ENCODE measurements at places on chromosomes 7 and 10. TPM values are rescaled to one million over a fixed set of nuclear protein-coding genes. Genes with fewer than 3 reads are reported as not detected.
A peak's percentile ranks its signal among the peaks of the same experiment; 100 is the strongest.

DNA sequence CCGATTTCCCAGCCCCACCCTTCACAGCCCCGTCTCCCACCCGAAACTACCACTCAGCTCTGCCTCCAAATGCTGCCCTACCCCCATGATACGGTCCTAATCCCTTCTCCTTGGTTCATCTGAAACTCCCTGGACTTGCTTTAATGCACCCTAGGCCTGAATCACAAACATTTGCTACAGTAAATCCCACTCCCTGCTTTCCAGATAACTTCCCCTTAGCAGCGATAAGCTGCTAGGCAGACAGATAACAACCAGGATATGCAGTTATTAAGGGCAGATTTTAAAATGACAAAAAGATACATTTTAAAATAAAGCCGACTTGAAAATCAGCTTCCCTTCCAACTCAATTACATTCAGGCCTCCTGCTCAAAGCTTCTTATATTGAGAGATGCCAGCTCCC is 514.7 kb downstream of the GRID1 start:
- no peaks in the 10 kb centered on the region for H3K27me3 ChIP-seq
- no peak overlapping the region for H3K27ac ChIP-seq
- no peak overlapping the region for H3K4me3 ChIP-seq
- no peak for DNase-seq
- H3K36me3 ChIP-seq: no peaks in the 10 kb centered on the region

GRCh38 chr7:155166108-155166507 is 96.0 kb downstream of the HTR5A start:
- no peak overlapping the region for H3K4me3 ChIP-seq
- no peaks in the 10 kb centered on the region for H3K4me1 ChIP-seq
- DNase-seq: no peak
- H3K36me3 ChIP-seq: no peaks in the 10 kb centered on the region

DNA sequence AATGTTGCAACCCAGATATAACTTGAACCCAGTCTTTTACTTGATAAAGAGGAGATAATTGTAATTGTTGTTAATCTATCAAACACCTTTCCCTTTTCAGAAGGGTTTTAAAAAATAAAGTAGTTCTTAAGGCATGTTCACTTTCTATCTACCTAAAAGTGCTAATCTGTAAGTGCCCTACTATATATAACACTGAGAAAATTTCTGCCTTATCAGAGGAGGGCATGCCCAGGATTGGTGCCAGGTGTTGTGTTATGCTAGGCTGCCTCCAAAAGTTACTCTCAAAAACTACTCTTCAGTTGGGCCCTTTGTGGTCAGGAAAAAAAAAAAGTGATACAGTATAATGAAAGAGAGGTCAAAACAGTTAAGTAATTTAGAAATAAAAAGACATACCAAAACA is 36.3 kb downstream of the SMNDC1 start:
- no peaks in the 10 kb centered on the region for H3K36me3 ChIP-seq
- no peaks in the 10 kb centered on the region for H3K27me3 ChIP-seq
- H3K4me3 ChIP-seq: no peak overlapping the region
- peaks cover 34% of the 10 kb centered on the region for H3K4me1 ChIP-seq
- no peak overlapping the region for H3K27ac ChIP-seq

GRCh38 chr7:102046373-102047117 is 229.1 kb downstream of the CUX1 start:
- DNase-seq: no peak
- H3K4me3 ChIP-seq: no peak overlapping the region
- no peaks in the 10 kb centered on the region for H3K4me1 ChIP-seq
- H3K27ac ChIP-seq: no peak overlapping the region
- H3K36me3 ChIP-seq: peaks cover 7% of the 10 kb centered on the region

DNA sequence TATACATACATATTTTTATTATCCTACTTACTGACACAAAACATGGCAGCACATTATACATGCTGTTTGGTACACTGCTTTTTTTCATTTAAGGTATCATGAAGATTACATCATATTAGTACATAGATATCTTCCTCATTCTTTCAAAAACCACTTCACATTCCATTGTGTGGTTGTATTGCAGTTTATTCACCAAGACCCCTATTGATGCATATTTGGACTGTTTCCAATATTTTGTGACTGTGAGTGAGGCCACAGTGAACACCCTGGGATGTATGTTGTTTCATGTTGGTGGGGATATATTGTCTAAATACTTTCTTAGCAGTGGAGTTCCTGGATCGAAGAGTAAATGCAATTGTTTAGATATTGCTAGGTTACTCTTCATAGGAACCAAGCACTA is 39.0 kb downstream of the TFAM start:
- H3K4me3 ChIP-seq: no peak overlapping the region
- H3K4me1 ChIP-seq: no peaks in the 10 kb centered on the region
- H3K27ac ChIP-seq: no peak overlapping the region
- no peak for DNase-seq
- peaks cover 9% of the 10 kb centered on the region for H3K27me3 ChIP-seq
- H3K36me3 ChIP-seq: no peaks in the 10 kb centered on the region

DNA sequence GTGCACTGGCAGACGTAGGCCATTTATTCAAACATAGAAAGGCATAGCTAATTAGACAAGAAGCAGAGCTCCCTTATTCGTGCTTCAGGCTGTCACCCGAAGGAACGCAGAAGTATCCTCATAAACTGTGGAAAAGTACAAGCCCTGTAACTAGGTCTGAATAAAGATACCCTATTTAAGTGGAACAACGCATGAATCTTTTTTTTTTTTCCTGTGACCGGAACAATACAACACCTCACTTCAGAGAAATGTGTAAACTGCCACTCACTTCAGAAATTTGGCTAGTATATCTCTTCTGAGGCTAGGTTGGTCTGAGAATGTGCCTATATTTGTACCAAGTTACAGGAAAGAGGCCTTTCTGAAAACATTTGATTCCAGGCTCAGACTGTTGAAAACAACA is 8.0 kb upstream of the CSTF2T start:
- H3K4me3 ChIP-seq: no peak overlapping the region
- no peaks in the 10 kb centered on the region for H3K36me3 ChIP-seq
- peak overlapping the region; percentile 24 for H3K27ac ChIP-seq
- H3K27me3 ChIP-seq: no peaks in the 10 kb centered on the region

- DNase-seq: no peak
- H3K36me3 ChIP-seq: no peaks in the 10 kb centered on the region
- no peaks in the 10 kb centered on the region for H3K27me3 ChIP-seq
- H3K4me1 ChIP-seq: no peaks in the 10 kb centered on the region
- no peak overlapping the region for H3K27ac ChIP-seq
- no peak overlapping the region for H3K4me3 ChIP-seq
These were observed 210.4 kb downstream of the SKIDA1 start for GRCh38 chr10:21314906-21315644.

- no peak overlapping the region for H3K4me3 ChIP-seq
- H3K4me1 ChIP-seq: no peaks in the 10 kb centered on the region
- H3K27ac ChIP-seq: no peak overlapping the region
- DNase-seq: no peak
These were observed 134.8 kb downstream of the CFAP58 start for GRCh38 chr10:104488439-104488832.

DNA sequence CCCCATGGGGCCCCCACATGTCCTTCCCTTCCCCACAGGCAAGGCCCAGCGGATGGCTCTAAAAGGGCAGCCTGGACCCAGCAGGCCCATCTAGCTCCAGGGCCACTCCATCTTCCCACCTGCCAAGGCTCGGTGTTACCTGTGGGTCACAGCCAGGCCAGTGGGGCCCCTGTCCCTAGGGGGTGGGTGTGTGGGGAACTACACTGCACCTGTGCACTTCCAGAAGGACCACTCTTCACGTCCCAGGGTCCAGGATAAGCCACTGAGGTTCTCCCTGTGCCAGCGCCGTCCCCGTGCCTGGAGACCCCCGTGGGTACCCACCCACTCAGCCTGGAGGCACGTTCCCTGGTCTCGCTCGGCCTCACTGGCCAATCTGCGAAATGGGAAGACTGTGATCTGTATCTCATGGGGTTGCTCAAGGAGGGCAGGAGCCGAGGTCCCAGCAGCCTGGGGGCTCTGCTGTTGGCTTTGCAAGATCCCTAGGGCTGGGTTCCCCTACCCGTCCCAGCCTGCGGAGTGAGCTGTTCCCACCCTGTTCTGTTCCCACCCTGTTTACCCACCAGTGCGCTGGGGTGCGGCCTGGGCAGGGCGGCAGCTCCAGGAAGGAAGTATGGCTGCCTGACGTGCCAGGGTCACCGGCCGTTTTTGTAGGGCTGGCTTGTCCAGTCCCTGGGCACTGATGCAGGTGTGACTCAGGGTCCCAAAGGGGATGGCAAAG is 4.6 kb downstream of the PWWP2B start:
- peaks cover 12% of the 10 kb centered on the region for H3K4me1 ChIP-seq
- H3K4me3 ChIP-seq: no peak overlapping the region
- no peaks in the 10 kb centered on the region for H3K27me3 ChIP-seq
- no peak overlapping the region for H3K27ac ChIP-seq
- no peak for DNase-seq

GRCh38 chr10:68560186-68560942 is at the start of gene TET1:
TET1 (plus strand) TSS chr10:68560337; CDS start chr10:68572339, 12,002 bp downstream.
- peak within 1 kb of the TSS; percentile 61 for H3K4me3 ChIP-seq
- DNase-seq: peak; percentile 29
- H3K27me3 ChIP-seq: peaks cover 40% of the 10 kb centered on the region
- H3K36me3 ChIP-seq: no peaks in the 10 kb centered on the region
- peaks cover 18% of the 10 kb centered on the region for H3K4me1 ChIP-seq
- no peak within 1 kb of the TSS for H3K27ac ChIP-seq

DNA sequence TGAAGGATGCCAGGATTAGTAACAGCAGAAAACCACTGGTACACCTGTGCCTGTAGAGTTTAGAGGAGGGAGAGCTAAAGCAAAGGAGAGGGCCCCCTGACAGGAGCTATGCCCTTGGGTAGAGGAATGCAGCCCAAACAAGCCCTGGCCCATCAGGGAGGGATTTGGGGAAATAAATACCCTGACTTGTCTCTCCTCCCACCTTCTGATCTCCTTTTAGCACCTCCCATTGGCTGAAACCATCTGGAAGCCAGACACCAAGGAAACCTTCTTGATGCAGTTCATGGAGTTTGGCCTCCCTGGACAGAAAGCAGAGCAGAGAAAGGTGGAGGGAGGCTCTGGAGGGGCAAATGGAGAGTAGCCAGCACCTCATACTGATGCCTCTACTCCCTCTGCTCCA is 45.3 kb downstream of the ADRA2A start:
- no peaks in the 10 kb centered on the region for H3K4me1 ChIP-seq
- DNase-seq: no peak
- H3K27me3 ChIP-seq: no peaks in the 10 kb centered on the region
- H3K36me3 ChIP-seq: no peaks in the 10 kb centered on the region
- H3K27ac ChIP-seq: no peak overlapping the region

DNA sequence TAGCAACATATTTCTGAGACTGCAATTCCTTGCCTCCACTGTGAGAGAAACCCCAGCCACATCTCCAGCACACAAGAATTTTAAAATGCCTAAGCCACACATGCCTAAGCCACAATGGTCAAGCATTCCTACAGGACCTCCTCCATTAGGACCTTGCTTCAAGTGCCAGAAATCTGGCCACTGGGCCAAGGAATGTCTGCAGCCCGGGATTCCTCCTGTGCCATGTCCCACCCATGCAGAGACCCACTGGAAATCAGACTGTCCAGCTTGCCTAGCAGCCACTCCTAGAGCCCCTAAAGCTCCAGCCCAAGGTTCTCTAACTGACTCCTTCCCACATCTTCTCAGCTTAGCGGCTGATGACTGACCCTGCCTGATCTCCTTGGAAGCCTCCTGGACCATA is 117.5 kb downstream of the AHR start:
- no peak for DNase-seq
- no peak overlapping the region for H3K4me3 ChIP-seq
- no peaks in the 10 kb centered on the region for H3K27me3 ChIP-seq
- H3K4me1 ChIP-seq: no peaks in the 10 kb centered on the region
- H3K27ac ChIP-seq: no peak overlapping the region
- H3K36me3 ChIP-seq: no peaks in the 10 kb centered on the region

GRCh38 chr10:55837273-55837672 is 523.8 kb downstream of the ZWINT start:
- no peak overlapping the region for H3K27ac ChIP-seq
- no peaks in the 10 kb centered on the region for H3K27me3 ChIP-seq
- DNase-seq: no peak
- no peaks in the 10 kb centered on the region for H3K4me1 ChIP-seq
- H3K36me3 ChIP-seq: no peaks in the 10 kb centered on the region

- peaks cover 91% of the 10 kb centered on the region for H3K4me1 ChIP-seq
- no peaks in the 10 kb centered on the region for H3K27me3 ChIP-seq
- H3K4me3 ChIP-seq: no peak overlapping the region
- DNase-seq: no peak
These were observed 63.4 kb downstream of the OSBPL3 start for GRCh38 chr7:24916463-24917040.

DNA sequence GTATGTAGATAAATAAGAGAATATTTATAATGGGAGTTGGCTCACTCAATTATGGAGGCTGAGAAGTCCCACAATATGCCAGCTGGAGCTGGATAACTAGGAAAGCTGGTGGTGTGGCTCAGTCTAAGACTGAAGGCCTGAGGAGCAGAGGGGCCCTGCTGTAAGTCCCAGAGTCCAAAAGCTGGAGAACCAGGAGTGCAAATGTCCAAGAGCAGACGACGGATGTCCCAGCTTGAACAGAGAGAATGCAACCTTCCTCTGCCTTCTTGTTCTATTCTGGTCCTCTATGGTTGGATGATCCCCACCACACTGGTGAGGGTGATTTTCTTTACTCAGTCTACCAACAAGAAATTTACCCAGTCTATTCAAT is 13.2 kb downstream of the IL2RA start:
- no peaks in the 10 kb centered on the region for H3K27me3 ChIP-seq
- peaks cover 91% of the 10 kb centered on the region for H3K4me1 ChIP-seq
- peak overlapping the region; percentile 83 for H3K4me3 ChIP-seq
- peak; percentile 7 for DNase-seq

DNA sequence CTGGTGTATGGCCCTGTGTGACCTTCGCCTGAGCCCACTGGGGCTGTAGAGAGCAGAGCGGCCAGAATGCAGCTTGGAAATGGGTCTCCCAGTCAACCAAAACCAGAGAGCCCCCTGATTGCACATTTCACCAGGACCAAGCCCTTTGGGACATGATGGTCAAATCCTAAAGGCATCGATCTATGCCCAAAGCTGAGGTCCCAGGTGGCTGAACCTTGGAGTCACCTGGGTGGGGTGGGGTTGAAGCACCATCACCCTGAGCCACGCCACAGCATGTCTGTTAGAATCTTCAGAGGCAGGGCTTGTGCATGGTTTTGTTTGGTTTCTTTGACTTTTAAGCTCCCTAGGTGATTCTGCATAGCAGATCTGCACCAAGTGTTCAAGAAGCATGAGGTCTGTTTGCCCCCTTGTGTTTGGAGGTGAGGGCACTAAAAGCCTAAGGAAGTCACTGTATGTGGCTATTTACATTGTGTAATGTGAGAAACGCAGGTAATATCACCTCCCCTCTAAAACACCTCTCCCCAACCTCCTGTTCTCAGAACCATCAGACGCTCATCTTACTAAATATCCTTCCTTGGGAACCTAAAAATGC is 9.6 kb downstream of the PKD1L1 start:
- H3K27me3 ChIP-seq: no peaks in the 10 kb centered on the region
- H3K36me3 ChIP-seq: no peaks in the 10 kb centered on the region
- H3K27ac ChIP-seq: no peak overlapping the region
- no peak for DNase-seq

The C10orf143 gene
- total RNA-seq: 2.5 TPM

The CLDN3 gene
- not detected for total RNA-seq

The TRPV5 gene
- not detected for total RNA-seq

The ATOH7 gene
- total RNA-seq: not detected

The PKD2L1 gene
- total RNA-seq: not detected

The PTPRZ1 gene
- total RNA-seq: not detected
